ENCODE measurements at places on chromosomes 13 and 19.
A peak's percentile ranks its signal among the peaks of the same experiment; 100 is the strongest.

DNA sequence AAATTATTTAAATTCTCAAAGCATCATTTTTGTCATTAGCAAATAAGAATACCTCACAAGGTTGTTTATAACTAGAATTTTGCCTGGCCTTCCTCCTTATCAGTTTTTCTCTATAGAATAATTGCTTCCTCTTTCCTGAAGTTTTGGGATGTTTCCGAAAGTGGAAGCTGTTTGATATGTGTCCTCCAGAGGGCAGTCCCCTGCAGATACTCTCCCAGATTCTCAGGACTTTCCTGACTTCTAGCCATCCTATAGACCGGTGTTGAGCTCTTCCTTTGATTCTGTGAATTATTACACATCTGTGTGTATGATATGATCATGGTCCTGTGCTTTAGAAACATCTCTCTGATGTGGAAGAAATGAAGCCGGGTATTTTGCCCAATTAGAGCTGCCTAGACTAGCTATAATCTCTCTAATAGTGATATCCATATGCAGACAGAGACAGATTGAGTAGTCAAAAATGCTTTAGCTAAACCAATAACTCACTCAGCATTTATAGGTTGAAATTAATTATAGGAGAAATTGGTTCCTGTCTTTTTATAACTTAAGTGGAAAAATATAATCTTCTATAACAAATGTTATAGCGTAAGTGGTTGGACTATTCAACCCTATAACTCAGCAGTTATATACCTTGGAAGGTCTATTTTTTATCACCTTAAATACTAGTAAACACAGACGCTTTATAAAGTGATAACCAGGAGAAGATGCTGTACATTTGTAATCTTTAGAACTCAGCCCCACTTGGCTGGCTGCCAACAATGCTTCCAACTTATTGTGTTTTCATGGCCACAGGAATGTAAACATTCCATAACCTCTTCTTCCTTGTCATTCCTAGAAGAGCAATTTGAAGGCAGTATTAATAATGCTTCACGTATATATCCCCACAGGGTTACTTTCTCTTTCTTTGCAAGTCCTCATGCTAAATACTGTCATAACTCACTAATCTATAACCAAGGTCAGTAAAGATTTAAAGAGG lies 201.0 kb upstream of the RXFP2 start:
- no peak for DNase-seq

DNA sequence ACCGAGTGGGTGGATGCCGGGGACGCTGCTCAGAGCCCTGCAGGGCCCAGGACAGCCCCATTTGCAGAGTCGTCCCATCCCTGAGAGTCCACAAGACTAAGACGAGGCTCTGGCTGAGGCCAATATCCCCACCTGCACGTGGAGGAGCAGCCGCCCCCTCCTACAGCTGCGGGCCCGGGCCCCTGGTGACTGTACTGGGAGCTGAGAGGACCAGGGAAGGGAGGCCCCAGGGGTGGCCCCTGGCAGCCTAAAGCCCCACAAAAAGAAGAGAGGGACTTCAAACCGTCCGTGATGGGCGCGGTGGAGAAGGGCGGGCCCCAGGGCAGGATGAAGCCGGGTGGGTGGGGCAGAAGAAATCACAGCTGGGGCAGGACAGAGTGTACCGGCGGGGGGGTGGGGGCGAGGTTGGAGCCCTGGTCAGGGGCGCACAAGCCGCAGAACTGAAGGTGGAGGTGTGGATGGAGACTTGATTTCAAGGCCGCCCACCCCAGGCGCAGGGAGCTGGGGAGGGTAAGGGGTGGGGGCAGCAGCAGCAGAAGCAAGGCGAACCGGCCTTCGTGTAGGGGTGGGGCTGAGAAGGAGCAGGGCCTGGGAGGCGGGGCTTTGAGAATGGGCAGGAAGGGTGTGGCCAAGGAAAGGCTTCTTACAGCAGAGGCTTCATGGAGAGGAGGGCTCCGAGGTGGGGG lies 12.9 kb downstream of the CFD start:
- peak; percentile 81 for DNase-seq

DNA sequence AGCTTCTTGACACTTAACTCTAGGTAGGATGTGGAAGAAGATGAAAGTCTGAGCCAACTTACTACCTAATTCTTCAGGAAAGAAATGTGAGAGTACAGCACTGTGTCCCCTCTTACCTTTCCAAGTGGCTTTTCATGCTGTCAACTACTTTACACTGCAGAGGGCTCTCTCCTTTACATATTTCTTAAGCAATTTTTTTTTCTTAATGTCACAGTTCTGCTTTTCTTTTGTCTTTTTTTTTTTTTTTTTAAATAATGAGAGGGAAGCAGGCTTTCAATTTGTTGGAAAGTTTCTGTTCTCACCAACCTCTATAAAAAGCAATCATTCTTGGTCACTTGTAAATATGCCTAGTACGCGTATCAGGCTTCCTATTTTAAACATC lies 212.7 kb upstream of the MIR17HG start:
- no peak for DNase-seq

DNA sequence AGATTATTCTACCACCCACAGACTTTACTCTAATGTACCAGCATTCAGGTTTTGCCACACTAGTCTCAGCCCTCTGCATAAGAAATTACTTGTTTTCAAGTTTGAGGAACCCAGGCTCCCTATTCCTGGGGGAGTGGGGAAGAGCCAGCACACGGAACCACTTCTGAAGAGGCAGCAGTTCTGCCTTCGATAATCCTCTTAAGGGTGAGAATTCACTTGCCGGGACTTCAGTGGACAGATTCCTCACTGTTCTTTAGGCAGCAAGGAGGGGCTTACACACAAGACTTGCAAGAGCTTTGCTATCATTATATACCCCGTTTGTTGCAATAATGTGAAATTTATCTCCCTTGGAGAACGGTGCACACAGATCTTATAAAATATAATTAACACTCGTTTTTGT lies 133.1 kb downstream of the ABCC4 start:
- DNase-seq: no peak

DNA sequence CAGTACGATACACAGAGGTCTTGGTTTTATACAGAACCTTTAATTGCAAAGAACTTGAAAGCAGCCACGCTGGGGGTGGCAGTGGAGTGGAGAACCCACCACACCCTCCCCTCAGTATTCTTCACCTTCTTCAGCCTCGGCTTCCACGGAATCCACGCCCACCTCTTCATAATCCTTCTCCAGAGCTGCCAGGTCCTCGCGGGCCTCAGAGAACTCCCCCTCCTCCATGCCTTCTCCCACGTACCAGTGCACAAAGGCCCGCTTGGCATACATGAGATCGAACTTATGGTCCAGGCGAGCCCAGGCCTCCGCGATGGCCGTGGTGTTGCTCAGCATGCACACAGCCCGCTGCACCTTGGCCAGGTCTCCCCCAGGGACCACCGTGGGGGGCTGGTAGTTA lies 7.9 kb downstream of the TUBA3C start:
- DNase-seq: no peak

DNA sequence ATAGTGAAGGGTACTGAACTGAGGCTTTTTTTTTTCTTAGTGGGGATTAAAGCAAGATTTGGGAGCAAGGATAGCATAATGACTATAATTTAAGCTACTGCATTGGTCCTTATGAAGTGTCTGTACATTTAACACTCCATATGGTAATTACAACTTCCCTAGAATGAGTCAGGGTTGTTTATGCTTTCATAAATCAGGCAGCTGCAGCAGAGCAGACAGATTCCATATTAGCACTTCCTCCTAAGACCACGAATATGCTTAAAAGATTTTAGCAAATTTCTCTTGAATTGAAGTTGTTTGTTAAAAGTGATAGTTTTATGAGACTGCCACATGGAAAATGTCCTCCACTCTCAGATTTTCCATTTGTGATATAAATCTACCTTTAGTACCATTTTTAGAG lies 401.1 kb upstream of the SPRY2 start:
- DNase-seq: no peak

DNA sequence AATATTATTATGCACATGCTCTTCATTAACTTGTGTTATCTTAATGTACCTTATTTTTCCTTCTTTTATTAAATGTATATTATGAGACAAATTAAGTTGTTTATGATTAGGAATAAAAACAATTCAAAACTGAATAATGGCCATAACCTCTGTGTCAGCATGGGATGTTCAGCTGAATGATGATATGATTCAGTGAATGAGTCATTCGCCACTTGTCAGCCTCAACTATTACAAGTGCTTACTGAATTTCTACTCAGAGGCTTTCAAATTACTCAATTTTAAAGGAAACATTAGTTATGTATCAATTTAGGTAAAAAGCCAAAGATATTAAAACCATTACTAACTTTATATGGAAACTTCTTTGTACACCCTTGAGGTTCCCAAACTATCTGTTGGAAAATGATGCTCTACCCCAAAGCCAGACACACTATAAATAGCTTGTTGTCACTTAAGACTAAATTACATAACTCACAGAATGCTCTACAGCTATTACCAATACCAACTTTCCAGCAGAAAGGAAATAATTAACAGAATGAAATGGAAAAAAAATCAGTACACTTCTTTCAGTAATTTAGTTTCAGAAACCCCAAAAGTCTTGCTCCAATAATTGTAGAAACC lies 14.4 kb downstream of the LIG4 start:
- DNase-seq: no peak

- DNase-seq: no peak
These were observed 216.3 kb downstream of the SLITRK6 start for GRCh38 chr13:85582890-85583289.

DNA sequence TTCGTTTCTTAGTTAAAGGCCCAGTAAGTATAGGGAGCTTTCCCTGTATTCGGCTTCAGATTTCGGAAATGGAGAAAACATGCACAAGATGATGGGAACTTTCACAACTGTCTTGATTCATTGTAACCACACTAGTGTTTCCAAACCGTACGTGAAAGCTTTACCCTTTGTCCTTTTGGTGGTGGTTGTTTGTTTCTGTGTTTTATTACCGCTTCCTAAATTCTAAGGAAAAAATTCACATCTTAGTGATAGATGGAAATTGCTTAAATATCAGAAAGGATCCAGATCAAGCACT lies 504 bp upstream of the VWA8 start:
- no peak for DNase-seq

DNA sequence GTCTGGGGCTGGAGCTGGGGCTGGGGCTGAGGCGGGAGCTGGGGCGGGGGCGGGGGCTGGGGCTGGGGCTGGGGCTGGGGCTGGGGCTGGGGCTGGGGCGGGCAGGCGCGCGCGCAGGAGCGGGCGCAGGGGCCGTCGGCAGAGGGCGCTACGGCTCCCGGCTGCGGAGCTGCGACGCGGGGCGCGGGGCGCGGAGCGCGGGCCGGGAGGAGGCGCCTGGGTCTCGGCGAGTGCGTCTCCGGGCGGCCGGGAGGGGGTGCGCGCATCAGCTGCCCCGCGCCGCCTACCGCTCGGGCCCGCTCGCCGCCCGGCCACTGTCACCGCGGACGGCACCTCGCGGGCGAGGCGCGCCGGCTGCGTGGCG lies 422 bp upstream of the MTUS2 start:
- DNase-seq: peak; percentile 39

GRCh38 chr19:38945562-38946228 lies 15.0 kb downstream of the MRPS12 start:
- no peak for DNase-seq
